ENCODE measurements at places on chromosomes 13 and 19. TPM values are rescaled to one million over a fixed set of nuclear protein-coding genes. Genes with fewer than 3 reads are reported as not detected.

The MAP3K10 gene
- 1.2 TPM for total RNA-seq

- H3K27ac ChIP-seq = no peak overlapping the region
- H3K4me3 ChIP-seq = no peak overlapping the region
- DNase-seq = no peak
- no peaks in the 10 kb centered on the region for H3K4me1 ChIP-seq
- no peaks in the 10 kb centered on the region for H3K36me3 ChIP-seq
- H3K27me3 ChIP-seq = no peaks in the 10 kb centered on the region
Observed at GRCh38 chr13:55653497-55653896, 1487.2 kb upstream of the PRR20A start.

- DNase-seq = no peak
- no peaks in the 10 kb centered on the region for H3K36me3 ChIP-seq
- no peak overlapping the region for H3K4me3 ChIP-seq
- no peaks in the 10 kb centered on the region for H3K27me3 ChIP-seq
Observed at GRCh38 chr13:80010286-80010831, 330.6 kb downstream of the SPRY2 start.

GRCh38 chr13:42275098-42275471 is 3.1 kb downstream of the AKAP11 start:
- H3K27me3 ChIP-seq = no peaks in the 10 kb centered on the region
- no peaks in the 10 kb centered on the region for H3K36me3 ChIP-seq
- H3K4me3 ChIP-seq = no peak overlapping the region
- no peak for DNase-seq
- no peak overlapping the region for H3K27ac ChIP-seq

The MUC16 gene
- 2.1 TPM for total RNA-seq

The IRGC gene
- not detected for total RNA-seq

- H3K27me3 ChIP-seq = no peaks in the 10 kb centered on the region
- H3K27ac ChIP-seq = no peak overlapping the region
- H3K36me3 ChIP-seq = no peaks in the 10 kb centered on the region
Observed at GRCh38 chr13:98289339-98289945, 112.4 kb upstream of the RNF113B start.

DNA sequence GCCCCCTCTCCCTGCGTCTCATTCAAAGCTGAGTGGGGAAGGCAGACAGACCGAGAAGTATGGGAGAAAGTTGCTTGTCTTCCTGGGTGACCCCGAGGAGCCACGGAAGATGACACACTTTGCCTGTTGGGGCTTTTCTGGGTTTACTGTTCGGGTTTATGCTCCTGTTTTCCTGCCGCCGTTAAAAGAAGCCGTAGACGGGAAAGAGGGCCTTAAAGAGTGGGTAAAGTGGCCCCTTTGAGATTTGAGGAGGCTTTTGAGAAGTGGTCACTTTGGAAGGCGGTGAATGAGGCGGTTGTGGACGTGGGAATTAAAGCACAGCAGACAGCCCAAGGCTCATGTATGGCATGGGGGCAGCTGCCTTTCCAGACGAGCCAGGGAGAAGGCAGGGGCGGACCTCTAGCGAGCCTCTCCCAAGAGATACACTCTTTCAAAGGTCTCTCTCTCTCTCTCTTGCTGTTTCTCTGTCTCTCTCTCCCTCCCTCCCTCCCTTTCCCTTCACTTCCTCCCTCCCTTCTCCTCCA is 493 bp upstream of the LHFPL6 start:
- H3K27me3 ChIP-seq = no peaks in the 10 kb centered on the region
- H3K27ac ChIP-seq = peak overlapping the region; percentile 91
- H3K4me1 ChIP-seq = no peaks in the 10 kb centered on the region
- DNase-seq = peak; percentile 22

- H3K4me3 ChIP-seq = no peak overlapping the region
- no peaks in the 10 kb centered on the region for H3K4me1 ChIP-seq
- DNase-seq = no peak
- H3K36me3 ChIP-seq = no peaks in the 10 kb centered on the region
Observed at GRCh38 chr13:50537029-50537428, 306.5 kb downstream of the DLEU7 start.

The KIR3DL2 gene
- total RNA-seq = 0.37 TPM

DNA sequence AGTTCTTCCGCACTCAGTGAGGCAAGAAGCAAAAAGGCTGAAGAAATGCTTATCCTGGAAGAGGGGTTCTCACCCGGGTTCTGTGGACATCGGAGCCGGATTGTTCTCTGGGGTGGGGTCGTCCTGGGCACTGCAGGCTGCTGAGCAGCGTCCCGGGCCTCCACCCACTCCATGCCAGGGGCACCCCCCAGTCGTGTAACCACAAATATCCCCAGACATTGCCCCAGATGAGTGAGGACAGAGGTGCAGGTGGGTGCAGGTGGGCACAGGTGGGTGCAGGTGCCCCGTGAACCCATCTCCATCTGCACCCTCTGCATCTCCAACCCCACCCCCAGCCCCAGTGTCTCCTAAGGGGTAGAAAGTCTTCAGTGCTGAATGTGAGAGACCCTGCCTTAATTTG is 67.5 kb downstream of the GNG7 start:
- H3K27me3 ChIP-seq = no peaks in the 10 kb centered on the region
- no peak overlapping the region for H3K27ac ChIP-seq
- no peak overlapping the region for H3K4me3 ChIP-seq
- no peaks in the 10 kb centered on the region for H3K36me3 ChIP-seq
- no peaks in the 10 kb centered on the region for H3K4me1 ChIP-seq
- DNase-seq = no peak

GRCh38 chr13:108494991-108495645 is 134.3 kb upstream of the MYO16 start:
- H3K4me3 ChIP-seq = no peak overlapping the region
- H3K36me3 ChIP-seq = no peaks in the 10 kb centered on the region
- DNase-seq = no peak
- no peaks in the 10 kb centered on the region for H3K27me3 ChIP-seq
- no peak overlapping the region for H3K27ac ChIP-seq

The NCAN gene
- total RNA-seq = not detected

The NLRP11 gene
- total RNA-seq = 0.28 TPM

DNA sequence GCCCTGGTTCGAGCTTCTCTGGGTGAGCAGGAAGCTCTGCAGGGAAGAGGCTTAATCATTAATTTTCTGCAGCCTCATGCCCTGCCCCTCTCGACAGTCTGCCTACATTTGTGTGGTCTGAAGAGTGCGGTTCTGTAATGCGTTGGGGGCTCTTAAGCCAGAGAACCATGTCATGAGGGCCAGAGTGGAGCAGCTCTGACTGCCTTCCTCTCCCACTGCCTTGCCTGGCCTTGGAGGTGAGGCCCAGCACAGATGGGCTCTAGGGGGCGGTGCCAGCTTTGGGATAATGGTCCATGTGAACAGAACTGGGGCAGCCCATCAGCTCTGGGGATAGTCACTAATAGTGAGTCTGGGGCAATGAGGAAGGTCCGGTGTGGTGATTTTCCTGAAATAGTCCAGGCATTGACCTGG is 5.7 kb downstream of the FGF9 start:
- no peak overlapping the region for H3K4me3 ChIP-seq
- DNase-seq = no peak
- no peaks in the 10 kb centered on the region for H3K36me3 ChIP-seq
- peaks cover 8% of the 10 kb centered on the region for H3K4me1 ChIP-seq
- no peak overlapping the region for H3K27ac ChIP-seq
- no peaks in the 10 kb centered on the region for H3K27me3 ChIP-seq
